ENCODE measurements at places on chromosomes 3 and 15.

GRCh38 chr15:68599560-68600071 is 20.8 kb downstream of the CORO2B start:
- DNase-seq: no peak

DNA sequence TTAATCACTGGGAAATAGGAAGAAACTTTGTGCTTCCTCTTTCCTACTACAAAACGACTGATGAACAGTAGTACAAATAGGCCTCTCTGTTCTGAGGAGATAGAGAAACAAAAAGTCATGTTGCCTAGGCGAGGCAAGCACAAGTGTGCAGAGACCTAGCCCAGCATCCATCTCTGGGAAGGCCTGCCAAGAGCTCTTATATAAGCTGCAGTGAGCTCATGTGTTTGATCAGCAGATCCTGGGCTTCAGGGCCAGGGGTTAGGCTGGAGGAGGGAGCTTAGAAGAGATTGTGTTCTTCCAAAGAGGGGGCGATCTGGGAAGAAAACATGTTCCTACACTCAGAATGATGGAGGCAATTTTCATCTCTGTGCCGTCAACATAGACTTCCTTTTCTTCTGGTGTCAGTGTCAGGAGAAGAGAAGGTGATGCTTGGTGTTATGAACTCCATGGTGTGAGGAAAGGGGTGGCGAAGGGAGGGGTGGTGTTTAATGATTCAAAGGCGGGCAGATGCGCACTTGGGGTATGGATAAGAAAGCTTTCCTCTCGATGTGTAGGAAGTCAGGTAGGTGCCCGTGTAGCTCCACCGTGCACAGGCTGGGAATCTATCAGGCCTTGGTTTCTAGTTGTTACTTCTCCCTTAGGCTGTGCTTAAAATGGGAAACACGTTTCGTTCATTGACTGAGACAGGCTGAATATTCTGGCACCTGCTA is 29.5 kb upstream of the ETV5 start:
- no peak for DNase-seq

DNA sequence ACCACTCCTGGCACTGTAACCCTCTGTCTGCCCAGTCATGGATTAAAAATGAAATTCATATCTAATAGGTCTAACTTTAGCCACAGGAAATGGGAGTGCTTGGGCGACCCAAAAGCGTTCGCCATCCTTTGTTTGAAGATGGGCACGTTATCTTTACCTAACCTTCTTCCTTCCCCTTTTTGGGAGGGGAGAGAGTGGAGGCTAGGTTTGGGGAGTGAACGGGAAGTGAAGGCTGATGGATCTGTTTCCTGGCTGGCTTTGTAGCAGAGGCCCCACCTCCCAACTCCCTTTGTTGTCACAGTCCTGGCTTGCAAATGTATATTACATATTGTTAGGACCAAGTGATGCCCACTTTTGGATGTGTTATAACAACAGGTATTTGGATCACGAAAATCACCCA is 98.1 kb upstream of the ARHGEF3 start:
- DNase-seq: no peak

- no peak for DNase-seq
Measured at GRCh38 chr3:177665122-177665808, 468.0 kb upstream of the TBL1XR1 start.

DNA sequence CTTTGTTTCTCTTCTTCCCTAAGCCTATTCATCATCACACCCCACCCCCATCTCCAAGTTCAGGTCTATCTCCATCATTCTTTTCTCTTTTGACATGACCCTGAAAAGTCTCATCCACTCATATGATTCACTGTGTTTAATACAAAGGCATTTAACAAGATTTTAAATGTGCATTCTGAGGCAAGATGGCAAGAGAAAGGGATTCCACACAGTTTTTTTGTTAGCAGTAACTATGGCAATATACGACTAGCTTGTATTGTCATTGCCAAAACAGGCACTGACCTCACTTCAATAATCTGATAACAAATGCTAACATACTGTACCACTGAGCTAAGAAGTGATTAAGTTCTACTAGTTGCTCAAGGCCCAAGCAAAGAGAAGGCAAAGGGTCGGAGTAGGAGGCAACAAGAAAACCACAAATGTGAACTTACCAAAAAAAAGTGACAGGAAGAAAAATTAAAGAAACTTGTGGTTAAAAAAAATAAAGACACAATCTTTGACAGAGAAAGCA is 53.2 kb downstream of the FBN1 start:
- DNase-seq: no peak

- DNase-seq: peak; percentile 7
Measured at GRCh38 chr3:66195347-66195783, 25.4 kb upstream of the SLC25A26 start.

- peak; percentile 42 for DNase-seq
Measured at GRCh38 chr3:184361932-184362667, 590 bp downstream of the POLR2H start.

- DNase-seq: no peak
Measured at GRCh38 chr3:145259166-145259880, 901.7 kb downstream of the PLOD2 start.

DNA sequence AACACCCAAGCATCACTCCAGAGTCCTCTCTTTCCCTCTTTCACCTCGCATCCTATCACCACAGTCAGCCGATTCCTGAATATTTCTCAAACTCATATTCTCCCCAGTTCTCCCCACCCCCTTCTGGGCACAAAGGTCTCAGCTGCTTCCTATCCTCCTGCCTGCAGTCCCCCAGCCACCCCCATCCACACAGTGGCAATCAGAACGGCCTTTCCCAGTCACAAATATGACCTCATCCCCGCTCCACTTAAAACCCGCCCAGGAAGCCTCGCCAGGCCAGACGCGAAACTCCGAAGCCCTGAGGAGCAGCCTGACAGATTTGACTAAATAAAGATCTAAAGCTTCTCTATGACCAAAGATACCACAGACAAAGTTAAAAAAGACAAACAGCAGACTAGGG is 49.9 kb upstream of the LINGO1 start:
- DNase-seq: no peak

GRCh38 chr15:31387479-31388118 is 61.0 kb downstream of the KLF13 start:
- DNase-seq: no peak

- DNase-seq: no peak
Measured at GRCh38 chr3:140143367-140144069, 208.5 kb downstream of the CLSTN2 start.

GRCh38 chr3:147297761-147298350 is 108.5 kb downstream of the ZIC4 start:
- no peak for DNase-seq

GRCh38 chr3:66693461-66694031 is 192.7 kb upstream of the LRIG1 start:
- no peak for DNase-seq

All from stimulated activated CD4-positive, alpha-beta T cell treated with anti-CD3 and anti-CD28 coated beads, Interleukin-12 subunit alpha, Interleukin-12 subunit beta, amount 100 ng/mL, for 48 hours (primary cell).